Osteoblast (primary cell): ENCODE measurements at places on chromosomes 6 and 20. TPM values are rescaled to one million over a fixed set of nuclear protein-coding genes. Genes with fewer than 3 reads are reported as not detected.
A peak's percentile ranks its signal among the peaks of the same experiment; 100 is the strongest.

DNA sequence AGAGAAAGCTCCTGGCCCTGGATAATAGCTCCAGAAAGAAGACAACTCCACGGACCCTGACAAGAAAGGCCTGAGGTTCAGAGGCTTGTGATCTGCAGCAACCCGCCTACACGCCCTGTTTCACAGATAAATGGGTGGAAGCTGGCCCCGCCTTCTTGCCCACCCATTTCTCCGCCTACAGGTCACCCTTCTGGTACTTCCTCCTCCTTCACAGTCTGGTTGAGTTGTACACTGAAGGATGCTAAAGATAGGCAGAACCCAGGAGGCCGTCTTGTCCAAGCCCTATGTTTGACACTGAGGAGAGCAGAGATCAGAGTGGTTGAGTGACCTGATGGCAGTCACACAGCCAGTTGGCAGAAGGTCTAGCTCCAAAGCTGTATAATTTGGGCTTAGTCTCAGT, 34.2 kb upstream of the MDGA1 start:
- DNase-seq, result no peak
- no peaks in the 10 kb centered on the region for H3K36me3 ChIP-seq
- H3K4me1 ChIP-seq, result no peaks in the 10 kb centered on the region
- H3K4me3 ChIP-seq, result no peak overlapping the region
- H3K27me3 ChIP-seq, result peaks cover 12% of the 10 kb centered on the region

RBPJL gene
- total RNA-seq, result not detected in 2 replicates

- H3K36me3 ChIP-seq, result no peaks in the 10 kb centered on the region
- no peak for DNase-seq
- no peak overlapping the region for H3K27ac ChIP-seq
- no peak overlapping the region for H3K4me3 ChIP-seq
Observed at GRCh38 chr6:3961581-3962215, 112.5 kb downstream of the FAM50B start.

- H3K36me3 ChIP-seq, result no peaks in the 10 kb centered on the region
- peak; percentile 99 for DNase-seq
- no peak overlapping the region for H3K27ac ChIP-seq
- peaks cover 3% of the 10 kb centered on the region for H3K4me1 ChIP-seq
- no peak overlapping the region for H3K4me3 ChIP-seq
Observed at GRCh38 chr6:37051138-37052026, 45.9 kb downstream of the FGD2 start.

DNA sequence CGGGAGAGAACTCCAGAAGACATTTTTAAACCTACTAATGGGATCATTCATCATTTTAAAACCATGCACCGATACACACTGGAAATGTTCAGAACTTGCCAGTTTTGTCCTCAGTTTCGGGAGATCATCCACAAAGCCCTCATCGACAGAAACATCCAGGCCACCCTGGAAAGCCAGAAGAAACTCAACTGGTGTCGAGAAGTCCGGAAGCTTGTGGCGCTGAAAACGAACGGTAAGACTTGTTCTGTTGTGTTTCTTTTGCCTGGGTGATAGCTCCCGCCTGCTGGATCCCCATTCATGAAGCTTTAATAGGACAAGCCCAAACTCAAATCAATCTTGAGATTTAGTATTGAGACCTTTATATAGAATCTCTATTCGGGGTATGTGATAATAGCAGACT, 4.2 kb downstream of the TNFAIP3 start:
- H3K27me3 ChIP-seq, result no peaks in the 10 kb centered on the region
- peak overlapping the region; percentile 29 for H3K27ac ChIP-seq
- DNase-seq, result no peak
- peak overlapping the region; percentile 81 for H3K4me3 ChIP-seq

DNA sequence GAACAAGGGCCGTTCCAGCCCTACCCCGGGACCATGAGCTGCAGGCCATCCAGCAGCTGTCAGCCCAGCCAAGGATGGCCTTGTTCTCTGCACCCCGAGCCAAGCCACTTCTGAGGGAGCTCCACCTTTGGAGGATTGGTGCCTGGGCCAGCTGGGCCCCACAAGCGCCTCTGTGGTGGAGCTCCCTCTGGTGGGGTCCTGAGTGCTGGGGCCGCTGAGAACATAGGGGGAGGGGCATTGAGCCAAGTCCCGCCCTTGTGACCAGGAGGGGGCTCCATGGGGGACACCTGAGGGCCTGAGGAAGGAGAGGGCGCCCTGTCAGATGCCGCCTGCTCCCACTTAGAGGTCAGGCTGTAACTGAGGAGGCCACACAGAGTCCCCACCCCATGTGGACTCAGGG, 43.2 kb downstream of the YTHDF1 start:
- H3K4me1 ChIP-seq, result no peaks in the 10 kb centered on the region
- H3K27ac ChIP-seq, result no peak overlapping the region
- no peak overlapping the region for H3K4me3 ChIP-seq
- no peaks in the 10 kb centered on the region for H3K36me3 ChIP-seq

COL12A1 gene
- total RNA-seq, result 1,393 and 1,591 TPM in 2 replicates

DNA sequence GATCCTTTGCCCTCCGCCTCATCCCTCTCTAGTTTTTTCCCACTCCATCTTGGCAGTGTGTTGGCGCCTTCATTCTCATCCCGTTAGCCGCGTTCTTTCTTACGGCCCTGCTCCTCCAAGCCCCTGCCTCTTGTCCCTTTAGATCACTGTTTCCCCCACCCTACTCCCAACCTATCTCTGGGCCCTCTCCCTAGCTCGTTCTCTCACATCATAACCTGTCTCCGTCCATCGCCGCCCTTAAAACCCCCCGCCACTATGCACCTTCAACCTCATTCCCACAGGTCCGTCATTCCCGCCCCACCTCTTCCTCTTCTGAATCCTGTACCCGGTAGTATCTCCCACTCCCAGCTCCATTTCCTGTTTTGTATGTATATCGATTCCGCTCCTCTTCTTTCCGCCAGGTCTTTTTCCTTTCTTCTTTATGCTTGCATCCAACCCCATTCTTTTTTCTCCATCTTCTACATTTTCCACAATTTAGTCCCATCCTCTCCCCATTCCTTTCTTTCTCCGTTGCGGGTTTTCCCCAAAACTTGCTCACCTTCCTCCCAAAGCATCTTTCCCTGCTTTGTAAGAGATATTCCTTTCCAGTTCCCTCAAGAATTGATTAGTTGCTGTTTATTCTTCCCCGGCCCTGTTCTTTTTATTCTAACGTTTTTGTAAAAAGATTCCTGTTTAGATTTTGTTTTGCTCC, 671 bp downstream of the EFHC1 start:
- H3K4me1 ChIP-seq, result peaks cover 67% of the 10 kb centered on the region
- no peaks in the 10 kb centered on the region for H3K27me3 ChIP-seq
- no peak for DNase-seq
- H3K36me3 ChIP-seq, result no peaks in the 10 kb centered on the region

OR12D3 gene
- total RNA-seq, result not detected in 2 replicates

DNA sequence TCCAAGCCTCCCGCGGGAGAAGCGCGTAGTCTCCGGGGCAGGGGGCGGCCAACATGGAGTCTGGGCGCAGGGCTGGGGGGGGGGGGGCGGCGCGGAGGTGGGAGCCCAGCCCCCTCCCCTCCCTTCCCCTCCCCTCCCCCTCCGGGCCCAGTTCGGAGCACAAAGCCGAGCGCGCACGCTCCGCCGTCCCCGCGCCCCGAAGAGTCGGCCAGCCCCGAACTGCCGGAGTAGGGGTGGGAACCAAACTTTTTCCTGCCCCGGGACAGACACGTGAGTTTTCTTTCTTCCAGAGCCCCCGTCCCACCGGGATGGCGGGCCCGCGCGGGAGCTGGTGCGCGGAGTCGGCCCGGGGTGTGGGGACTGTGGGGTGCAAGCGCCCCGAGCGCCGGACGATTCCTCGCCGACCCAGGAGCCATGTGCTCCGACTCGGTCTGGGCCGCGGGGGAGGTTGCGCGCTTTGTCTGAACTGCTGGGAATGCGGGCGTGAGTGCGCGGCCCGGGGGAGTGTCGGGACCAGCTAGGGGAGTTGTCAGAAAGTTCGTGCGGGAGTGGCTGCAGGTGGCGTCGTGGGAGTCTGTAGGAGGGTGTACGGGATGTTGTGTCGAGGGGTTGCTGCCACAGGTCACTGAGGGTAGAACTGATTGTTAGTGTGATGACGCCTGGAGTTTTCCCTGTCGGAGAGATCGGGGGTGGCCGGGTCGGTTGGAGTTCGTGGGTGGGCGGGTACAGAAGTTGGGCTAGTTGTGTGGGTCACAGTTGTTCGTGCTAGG, 1.2 kb downstream of the TGIF2 start:
- H3K36me3 ChIP-seq, result peaks cover 6% of the 10 kb centered on the region
- peak overlapping the region; percentile 82 for H3K4me3 ChIP-seq
- DNase-seq, result peak; percentile 95
- H3K27me3 ChIP-seq, result no peaks in the 10 kb centered on the region

GRCh38 chr20:24718696-24719095, 230.4 kb upstream of the CST7 start:
- DNase-seq, result no peak
- H3K36me3 ChIP-seq, result no peaks in the 10 kb centered on the region
- peaks cover 8% of the 10 kb centered on the region for H3K27me3 ChIP-seq
- H3K4me1 ChIP-seq, result no peaks in the 10 kb centered on the region

DNA sequence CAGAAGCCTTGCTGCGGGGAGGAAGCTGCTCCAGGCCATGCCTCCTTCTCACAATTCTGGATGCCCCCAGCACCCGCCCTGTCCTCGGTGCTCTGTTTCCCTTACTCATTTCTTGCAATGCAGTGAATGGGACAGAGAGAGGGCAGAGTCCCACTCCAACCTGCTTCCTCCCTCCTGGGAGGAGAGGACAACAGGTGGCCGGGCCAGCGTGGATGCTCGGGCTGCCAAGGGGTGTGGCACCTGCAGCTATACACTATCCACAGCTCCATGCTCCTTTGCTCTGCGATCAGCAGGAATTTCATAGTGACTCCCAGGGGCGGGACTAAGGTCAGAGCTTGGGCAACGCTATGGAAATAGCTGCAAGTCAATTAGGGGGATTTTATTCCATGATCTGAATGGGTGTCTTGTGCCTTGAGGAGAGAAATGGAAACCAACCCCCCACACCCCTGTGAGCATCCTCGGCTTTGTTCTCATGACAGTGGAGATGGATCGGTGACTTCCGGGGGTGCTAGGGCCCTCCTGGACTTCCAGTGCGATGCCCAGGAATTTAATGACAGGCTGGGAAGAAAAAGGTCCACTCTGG, 192.5 kb downstream of the MYLK4 start:
- no peaks in the 10 kb centered on the region for H3K4me1 ChIP-seq
- no peak for DNase-seq
- H3K27me3 ChIP-seq, result peaks cover 6% of the 10 kb centered on the region
- no peak overlapping the region for H3K27ac ChIP-seq
- H3K4me3 ChIP-seq, result no peak overlapping the region

DNA sequence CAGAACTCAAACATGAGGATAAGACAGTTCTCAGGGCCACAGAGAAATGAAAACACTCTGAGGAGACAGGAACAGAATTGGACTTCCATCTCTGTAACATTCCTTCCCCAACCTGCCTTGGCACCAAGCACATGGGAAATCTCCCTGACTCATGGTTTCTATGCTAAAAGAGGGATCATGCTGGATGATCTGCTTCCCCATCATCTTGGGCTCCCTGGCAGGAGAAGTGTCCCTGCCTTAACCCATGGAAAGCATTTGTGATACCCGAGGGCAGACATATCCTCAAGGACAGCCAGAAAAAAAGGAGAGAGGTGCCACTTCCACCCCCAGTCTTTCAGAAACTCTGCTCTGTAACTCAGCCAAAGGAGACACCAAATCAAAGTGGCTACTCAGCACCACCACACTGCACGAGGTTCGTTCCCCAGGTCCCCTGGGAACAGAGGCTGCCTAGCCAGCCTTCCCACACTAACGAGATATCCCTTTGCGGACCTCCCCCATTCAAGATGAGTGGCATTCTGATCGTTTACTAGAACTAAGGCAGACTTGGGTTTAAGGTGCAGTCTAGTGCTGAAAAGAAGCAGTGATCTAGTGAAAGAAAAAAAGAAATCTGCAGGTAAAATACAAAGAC, 34.8 kb downstream of the BLOC1S5 start:
- no peaks in the 10 kb centered on the region for H3K36me3 ChIP-seq
- H3K27ac ChIP-seq, result peak overlapping the region; percentile 31
- peak overlapping the region; percentile 11 for H3K4me3 ChIP-seq
- DNase-seq, result no peak
- H3K27me3 ChIP-seq, result no peaks in the 10 kb centered on the region
- peaks cover 20% of the 10 kb centered on the region for H3K4me1 ChIP-seq
